ENCODE measurements at places on chromosomes 1 and 21. TPM values are rescaled to one million over a fixed set of nuclear protein-coding genes. Genes with fewer than 3 reads are reported as not detected.
A peak's percentile ranks its signal among the peaks of the same experiment; 100 is the strongest.

DNA sequence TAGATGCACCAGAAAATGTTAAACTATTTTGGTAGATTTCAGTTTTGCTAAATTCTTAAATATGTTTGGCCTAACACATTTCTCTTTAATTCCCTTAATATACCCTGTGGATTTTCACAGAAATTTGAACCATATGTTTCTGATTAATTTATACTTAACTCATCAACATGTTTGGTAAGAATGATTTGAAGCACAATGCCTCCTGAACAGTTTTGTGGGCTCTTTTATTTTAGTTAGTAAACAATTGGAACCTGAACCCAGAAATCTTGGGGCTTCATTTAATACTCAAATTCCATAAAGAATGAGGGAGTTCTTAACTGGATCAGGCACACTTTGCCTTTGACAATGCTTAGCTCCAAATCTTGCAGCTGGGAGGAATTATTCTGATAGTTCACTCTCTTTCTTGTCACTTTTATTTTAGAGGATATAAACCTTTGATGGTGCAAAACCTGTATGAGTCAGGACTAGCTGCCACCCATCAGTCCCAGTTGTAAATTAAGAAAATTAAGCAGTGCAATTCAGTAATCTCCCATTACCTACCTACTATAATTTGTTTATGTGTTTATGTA, 24.6 kb upstream of the LYPLAL1 start:
- H3K4me1 ChIP-seq: no peaks in the 10 kb centered on the region
- no peak for DNase-seq
- no peaks in the 10 kb centered on the region for H3K27me3 ChIP-seq
- no peaks in the 10 kb centered on the region for H3K36me3 ChIP-seq

DNA sequence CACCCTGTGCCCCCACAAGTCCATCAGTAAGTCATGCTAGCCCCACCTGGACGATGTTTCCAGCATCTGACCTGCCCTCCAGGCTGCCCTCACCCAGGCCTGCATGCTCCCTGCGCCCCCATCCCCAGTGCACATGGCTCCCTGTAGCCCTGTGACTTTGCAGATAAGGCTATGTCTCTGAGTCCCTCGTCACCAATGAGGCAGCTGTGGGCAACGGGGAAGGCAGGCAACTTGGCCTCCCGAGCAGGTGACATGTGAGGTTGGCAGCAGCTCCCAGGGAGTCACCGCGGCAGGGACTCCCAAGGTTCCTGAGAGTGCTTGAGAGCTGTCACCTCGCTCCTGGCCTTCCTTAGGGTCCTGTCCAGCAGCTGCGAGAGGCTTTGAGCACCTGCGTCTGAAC, 32.4 kb upstream of the AGPAT3 start:
- no peak for DNase-seq
- no peak overlapping the region for H3K4me3 ChIP-seq
- H3K27me3 ChIP-seq: no peaks in the 10 kb centered on the region
- H3K27ac ChIP-seq: no peak overlapping the region

C1orf21 gene
- total RNA-seq: 54.7 TPM

- H3K27me3 ChIP-seq: no peaks in the 10 kb centered on the region
- no peaks in the 10 kb centered on the region for H3K4me1 ChIP-seq
- DNase-seq: no peak
- no peaks in the 10 kb centered on the region for H3K36me3 ChIP-seq
Observed at GRCh38 chr21:33101300-33101911, 31.5 kb downstream of the OLIG1 start.

SWT1 gene
- 10.5 TPM for total RNA-seq

DNA sequence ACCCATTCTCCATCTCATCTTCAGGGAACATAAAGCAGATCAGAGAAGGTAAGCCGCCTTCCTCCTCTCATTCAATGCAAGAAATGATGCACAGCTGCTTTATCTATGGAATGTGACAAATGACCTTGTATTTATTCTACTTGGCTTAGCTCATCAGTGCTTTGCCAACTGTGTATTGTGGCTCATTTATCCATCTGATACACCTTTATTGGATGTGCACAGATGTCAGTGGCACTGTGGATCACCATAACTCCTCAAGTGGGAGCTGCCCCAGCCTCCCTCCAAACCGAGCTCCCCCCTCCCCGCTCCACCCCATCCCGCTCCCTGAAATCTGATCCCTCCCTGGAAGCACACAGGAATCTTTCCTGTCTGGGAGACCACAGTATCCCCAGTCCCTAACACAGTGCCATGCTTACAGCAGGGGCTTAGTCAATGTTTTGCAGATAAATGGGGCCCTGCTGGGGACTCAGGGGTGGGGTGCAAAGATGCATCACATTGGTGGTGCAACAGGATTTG, 156.0 kb upstream of the RAB4A start:
- no peak for DNase-seq
- H3K27me3 ChIP-seq: no peaks in the 10 kb centered on the region
- no peak overlapping the region for H3K4me3 ChIP-seq

- no peak overlapping the region for H3K27ac ChIP-seq
- no peaks in the 10 kb centered on the region for H3K4me1 ChIP-seq
- no peaks in the 10 kb centered on the region for H3K36me3 ChIP-seq
- no peak for DNase-seq
- H3K27me3 ChIP-seq: no peaks in the 10 kb centered on the region
Observed at GRCh38 chr1:67835663-67836452, 2.6 kb upstream of the GNG12 start.

PPIAL4G gene
- total RNA-seq: under 0.01 TPM

RGS5 gene
- 69.3 TPM for total RNA-seq

SPRR1B gene
- total RNA-seq: not detected

ADCY10 gene
- total RNA-seq: 0.16 TPM

- DNase-seq: no peak
- no peaks in the 10 kb centered on the region for H3K4me1 ChIP-seq
- no peaks in the 10 kb centered on the region for H3K27me3 ChIP-seq
- no peak overlapping the region for H3K4me3 ChIP-seq
- H3K27ac ChIP-seq: peak overlapping the region; percentile 25
Observed at GRCh38 chr1:211724687-211725196, 49.3 kb upstream of the NEK2 start.

- no peak for DNase-seq
- no peak overlapping the region for H3K27ac ChIP-seq
- H3K27me3 ChIP-seq: no peaks in the 10 kb centered on the region
- H3K4me3 ChIP-seq: no peak overlapping the region
- H3K4me1 ChIP-seq: no peaks in the 10 kb centered on the region
Observed at GRCh38 chr21:25636727-25637126, 2.3 kb upstream of the JAM2 start.

SUSD4 gene
- 0.64 TPM for total RNA-seq

DNA sequence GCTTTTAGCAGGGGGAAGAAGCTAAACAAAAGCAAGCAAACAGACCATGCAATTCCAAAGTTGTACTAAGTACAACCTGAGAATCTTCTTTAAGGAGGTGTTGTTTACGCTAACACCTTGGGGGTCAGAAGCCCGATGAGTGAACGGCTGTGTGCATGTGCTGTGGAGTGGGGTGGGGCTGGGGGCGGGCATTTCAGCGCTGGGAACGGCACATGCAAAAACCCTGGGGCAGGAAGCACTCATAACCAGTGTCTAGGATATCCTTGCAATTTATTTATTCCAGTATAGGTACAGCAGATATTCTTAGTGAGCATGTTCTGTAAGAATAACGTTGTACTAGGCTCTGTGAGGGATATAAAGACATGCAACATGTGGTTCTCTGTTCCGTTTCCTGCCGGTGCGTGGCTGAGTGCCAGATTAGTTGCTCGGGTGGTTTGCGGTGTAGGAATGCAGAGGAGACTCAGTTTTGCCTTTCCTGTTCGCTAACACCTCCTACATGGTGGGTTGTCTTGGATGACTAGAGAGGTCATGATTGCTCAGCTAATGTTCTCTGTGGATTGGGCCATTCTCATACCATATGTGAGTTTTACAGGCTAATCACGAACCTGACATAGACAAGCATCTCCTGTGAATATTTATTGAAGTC, 3.7 kb downstream of the FASLG start:
- no peaks in the 10 kb centered on the region for H3K36me3 ChIP-seq
- H3K27ac ChIP-seq: no peak overlapping the region
- H3K4me3 ChIP-seq: peak overlapping the region; percentile 5
- no peak for DNase-seq
- H3K27me3 ChIP-seq: no peaks in the 10 kb centered on the region

DNA sequence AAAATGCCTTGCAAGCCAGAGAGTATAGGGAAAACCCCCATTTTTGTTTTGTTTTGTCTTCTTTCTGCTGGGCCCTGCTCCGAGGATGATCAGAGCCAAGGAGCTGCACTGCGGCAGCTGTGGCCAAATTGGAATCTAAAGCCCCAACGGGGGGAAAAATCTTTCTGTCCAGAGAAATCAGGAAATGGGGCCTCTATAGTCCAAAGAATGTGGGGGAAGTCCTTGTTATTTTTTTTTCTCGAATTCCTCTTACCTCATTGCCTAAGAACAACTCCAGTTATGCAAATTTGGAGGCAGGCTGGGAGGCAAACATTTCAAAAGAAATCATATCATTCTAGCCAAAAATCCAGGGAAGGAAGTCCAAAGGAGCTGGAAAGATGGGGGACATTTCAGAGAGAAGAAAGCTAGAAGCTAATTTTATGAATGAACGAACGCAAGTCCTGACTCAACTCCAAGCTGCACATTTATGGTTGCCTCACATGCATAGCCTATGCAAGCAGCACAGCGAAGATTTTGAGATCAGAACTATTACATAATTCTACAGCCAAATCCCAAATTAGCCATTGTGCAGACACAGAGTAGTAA, 263.2 kb downstream of the KCTD3 start:
- H3K36me3 ChIP-seq: no peaks in the 10 kb centered on the region
- H3K27me3 ChIP-seq: no peaks in the 10 kb centered on the region
- H3K4me1 ChIP-seq: no peaks in the 10 kb centered on the region
- no peak for DNase-seq
- no peak overlapping the region for H3K27ac ChIP-seq

DNA sequence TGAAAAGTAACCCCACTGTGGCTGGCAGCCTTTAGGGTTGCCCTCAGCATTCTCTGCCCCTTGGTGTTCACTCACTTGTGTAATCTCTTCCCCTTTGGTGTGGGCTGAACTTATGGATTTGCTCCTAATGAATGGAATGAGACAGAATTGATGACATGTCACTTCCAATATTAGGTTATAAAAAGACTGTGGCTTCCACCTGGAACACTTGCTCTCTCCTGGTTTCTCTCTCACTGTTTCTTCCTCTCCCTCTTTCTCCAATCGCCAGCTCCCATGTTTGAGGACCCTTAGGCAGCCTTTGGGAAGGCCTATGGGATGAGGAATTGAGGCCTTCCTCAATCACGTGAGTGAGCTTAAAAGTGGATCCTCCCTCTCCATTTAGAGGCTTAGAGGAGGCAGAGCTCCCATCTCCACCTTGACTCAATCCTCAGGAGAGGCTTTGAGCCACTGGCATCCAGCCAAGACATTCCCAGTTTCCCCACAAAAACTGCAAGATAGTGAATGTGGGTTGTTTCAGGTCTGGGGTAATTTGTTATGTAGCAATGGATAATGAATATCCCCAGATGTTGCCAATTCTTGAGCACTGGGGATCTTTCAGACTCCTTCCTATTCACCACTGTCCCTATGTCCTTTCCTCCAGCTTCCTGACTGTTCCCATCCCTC, 95.5 kb upstream of the CD34 start:
- H3K27me3 ChIP-seq: no peaks in the 10 kb centered on the region
- no peak for DNase-seq
- no peak overlapping the region for H3K4me3 ChIP-seq
- H3K4me1 ChIP-seq: no peaks in the 10 kb centered on the region
- H3K27ac ChIP-seq: no peak overlapping the region

DNA sequence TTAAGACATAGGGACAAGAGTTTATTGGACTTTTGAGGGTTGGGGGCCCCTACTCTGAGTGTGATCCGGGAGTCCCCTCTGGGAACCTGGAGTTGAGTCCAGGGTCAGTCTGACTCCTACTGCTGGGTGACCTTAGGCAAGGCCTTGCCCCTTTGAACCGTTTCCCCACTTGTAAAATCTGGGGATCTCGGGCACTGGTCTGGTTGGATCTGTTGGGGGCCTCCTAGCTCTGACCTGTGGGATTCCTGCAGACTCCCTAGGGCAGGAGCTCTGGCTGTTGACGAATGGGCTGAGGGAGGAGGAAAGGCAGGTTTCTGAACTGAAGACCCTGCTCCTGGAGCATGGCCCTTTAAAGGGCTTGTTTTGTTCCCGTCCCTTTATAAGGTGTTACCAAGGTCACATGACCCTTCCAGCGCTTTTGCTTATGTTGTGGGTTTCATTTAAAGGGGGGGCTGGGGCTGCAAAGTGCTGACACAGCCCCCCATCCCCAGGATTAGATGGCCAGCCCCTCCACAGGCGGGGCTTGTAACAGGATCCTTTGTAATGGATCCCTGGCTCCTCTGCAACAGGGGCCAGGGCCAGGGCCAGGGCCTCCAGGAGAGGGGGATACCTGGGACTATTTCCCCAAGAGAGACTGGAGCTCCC, 50.7 kb downstream of the YARS1 start:
- H3K27me3 ChIP-seq: no peaks in the 10 kb centered on the region
- H3K36me3 ChIP-seq: no peaks in the 10 kb centered on the region
- H3K4me1 ChIP-seq: peaks cover 33% of the 10 kb centered on the region
- H3K4me3 ChIP-seq: no peak overlapping the region
- DNase-seq: no peak

DNA sequence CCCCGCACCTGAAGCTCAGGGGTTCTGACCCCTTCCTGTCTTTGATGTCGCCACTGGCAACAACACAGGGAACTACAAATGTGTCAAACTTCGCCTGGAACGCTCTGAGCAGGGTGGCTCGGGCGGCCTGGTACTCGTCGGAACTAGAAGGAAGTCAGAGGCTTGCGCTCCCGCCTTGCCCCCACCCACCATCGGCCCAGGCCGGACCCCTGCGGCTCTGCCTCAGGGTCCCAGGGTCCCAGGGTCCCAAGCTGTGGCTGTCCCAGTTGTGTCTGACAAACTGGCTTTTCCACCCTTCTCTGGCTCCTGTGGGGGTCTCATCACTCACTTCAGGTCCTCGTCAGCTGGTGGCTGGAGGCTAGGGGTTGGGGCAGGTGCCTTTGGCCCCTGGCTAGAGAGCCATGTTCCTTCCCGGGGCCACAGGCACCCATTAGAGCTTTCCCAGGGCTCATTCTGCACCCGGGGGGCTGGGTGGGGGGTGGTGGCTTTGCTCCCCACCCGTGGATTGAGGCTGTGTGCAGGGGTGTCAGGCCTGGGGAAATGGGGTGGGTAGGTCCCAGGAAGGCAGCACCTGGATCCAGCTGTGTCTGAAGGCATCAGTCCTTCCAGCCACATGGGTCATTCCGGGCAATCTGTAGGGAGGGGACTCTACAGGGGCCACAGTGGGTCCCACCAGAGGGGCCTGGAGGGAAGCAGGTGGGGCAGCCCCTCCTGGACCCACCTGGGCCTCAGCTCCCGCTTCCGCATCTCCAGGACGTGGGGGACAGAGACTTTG, 8.0 kb upstream of the TMEM52 start:
- no peaks in the 10 kb centered on the region for H3K36me3 ChIP-seq
- H3K4me1 ChIP-seq: no peaks in the 10 kb centered on the region
- no peaks in the 10 kb centered on the region for H3K27me3 ChIP-seq
- H3K4me3 ChIP-seq: no peak overlapping the region

- no peaks in the 10 kb centered on the region for H3K27me3 ChIP-seq
- H3K36me3 ChIP-seq: no peaks in the 10 kb centered on the region
- no peaks in the 10 kb centered on the region for H3K4me1 ChIP-seq
- no peak for DNase-seq
- no peak overlapping the region for H3K4me3 ChIP-seq
Observed at GRCh38 chr1:60825593-60825992, 256.8 kb upstream of the NFIA start.

OR2L2 gene
- 0.66 TPM for total RNA-seq

- peak overlapping the region; percentile 1 for H3K27ac ChIP-seq
- peaks cover 3% of the 10 kb centered on the region for H3K36me3 ChIP-seq
- no peak overlapping the region for H3K4me3 ChIP-seq
- no peaks in the 10 kb centered on the region for H3K4me1 ChIP-seq
- no peak for DNase-seq
Observed at GRCh38 chr1:245750261-245750660, 595.5 kb downstream of the KIF26B start.

HSF2BP gene
- 1.3 TPM for total RNA-seq

TMEM125 gene
- 19.3 TPM for total RNA-seq

CDC20 gene
- 1.3 TPM for total RNA-seq
